ENCODE measurements at places on chromosomes 6 and 20. TPM values are rescaled to one million over a fixed set of nuclear protein-coding genes. Genes with fewer than 3 reads are reported as not detected.

Gene SYTL3
- total RNA-seq, result 0.85 TPM

Gene SH3BGRL2
- 0.98 TPM for total RNA-seq

Gene CDS2
- total RNA-seq, result 66.3 TPM

Gene HLA-DPA1
- 8.7 TPM for total RNA-seq

GRCh38 chr6:18309046-18309445 is 44.7 kb upstream of the DEK start:
- DNase-seq, result no peak
